Suppressor macrophage (primary cell): ENCODE measurements at places on chromosomes 1 and 21.

- DNase-seq, result peak; percentile 55
Measured at GRCh38 chr1:207996636-207997035, 85.7 kb upstream of the CD34 start.

DNA sequence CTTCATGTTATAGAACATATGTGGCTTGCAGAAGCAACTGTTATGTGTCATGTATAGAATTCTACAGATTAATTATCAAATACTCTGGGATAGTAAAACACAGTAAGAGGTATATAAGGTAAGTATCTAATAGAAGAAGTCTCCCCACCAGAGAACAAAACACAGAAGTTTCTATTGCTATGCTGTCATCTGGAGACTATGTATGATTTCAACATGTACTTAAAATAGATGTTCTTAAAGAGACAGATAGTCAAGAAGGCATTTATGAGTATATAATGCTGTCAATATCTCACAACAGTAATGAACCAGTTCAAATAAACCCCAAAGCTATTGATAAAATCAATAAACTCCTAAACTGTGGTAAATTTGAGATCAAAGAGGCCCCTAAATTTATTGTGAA lies 8.1 kb upstream of the ADCY10 start:
- peak; percentile 57 for DNase-seq

DNA sequence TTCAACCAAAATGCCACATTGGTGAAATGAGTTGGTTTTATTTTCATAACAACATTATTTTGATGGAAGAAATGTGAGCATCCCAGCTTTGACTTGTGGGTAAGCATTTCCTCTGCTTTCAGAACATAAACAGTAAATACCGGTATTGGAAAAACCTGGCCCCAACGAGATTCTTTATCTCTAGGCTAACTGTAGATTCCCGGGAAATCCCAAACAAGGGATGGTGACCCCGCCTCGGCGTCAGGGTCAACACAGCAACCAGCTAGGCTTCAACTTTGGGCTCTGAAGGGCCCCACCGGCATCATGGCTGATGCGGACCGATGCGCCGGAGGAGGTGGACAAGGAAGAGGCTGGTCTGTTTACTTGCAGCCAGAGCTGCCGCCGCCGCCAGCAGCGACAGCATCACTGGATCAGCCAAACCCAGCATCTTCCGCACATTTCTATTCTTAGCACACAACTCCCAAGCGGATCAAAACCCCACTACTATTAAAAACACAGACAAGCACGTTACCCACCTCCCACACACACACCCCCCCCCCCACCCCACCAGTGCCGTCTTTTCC lies 1.1 kb downstream of the AKT3 start:
- DNase-seq, result peak; percentile 44

GRCh38 chr1:20403423-20404145 lies 82.4 kb downstream of the CAMK2N1 start:
- no peak for DNase-seq

DNA sequence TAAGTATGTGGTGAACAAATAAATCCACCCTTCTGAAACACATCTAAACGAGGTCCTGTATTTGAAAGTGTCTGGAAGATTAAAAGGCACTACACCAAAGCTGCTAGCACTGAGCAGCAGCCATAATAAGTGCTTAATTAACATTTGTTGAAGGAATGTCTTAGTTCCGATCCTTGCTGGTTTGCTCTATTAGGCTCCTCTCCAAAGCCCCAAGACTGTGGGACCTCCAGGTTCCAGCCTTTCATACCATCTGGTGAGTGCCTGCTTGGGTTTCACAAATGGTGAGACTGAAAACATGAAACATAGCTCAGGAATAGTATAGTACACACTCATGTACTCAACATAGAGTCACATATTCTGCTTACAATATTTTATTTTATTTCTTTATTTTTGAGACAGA lies 640 bp upstream of the CYP2J2 start:
- DNase-seq, result no peak

DNA sequence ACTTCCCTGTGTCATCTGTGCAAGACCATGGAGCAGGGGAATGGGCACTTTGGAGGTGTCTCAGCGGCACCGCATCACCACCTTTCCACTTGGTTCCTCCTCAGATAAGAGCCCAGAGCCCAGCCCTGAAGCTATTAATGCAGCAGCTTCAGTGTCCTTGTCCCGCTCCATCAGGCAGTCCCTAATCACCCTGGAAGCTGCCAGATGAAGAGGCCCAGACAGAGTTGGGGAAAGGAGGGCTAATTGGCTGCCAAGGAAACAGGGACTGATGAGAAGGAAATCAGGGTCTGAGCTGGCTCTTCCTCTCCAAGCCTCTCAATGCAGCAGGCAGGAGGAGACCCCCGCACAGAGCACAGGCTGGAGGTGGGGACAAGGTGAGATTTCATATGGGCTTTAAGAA lies 83.1 kb upstream of the KLHDC7A start:
- no peak for DNase-seq

DNA sequence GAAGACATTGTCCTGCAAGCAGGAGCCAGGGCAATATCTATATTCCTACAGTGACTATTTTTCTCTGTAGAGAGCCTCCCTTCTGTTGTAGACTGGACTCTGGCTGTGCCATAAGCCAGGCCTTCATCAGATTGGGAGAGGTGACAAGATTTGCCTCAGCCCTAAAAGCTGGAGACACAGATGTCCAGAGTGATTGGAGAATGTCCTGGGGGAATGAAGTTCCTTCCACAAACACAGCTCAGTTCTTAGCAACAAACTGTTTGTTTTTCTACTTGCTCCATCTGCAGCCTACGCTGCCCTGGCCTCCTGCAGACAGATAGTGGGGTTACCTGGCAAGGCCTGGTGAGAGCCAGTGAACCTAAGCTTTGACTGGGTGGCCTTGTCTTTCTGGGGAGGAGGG lies 29.9 kb upstream of the SNX27 start:
- no peak for DNase-seq

DNA sequence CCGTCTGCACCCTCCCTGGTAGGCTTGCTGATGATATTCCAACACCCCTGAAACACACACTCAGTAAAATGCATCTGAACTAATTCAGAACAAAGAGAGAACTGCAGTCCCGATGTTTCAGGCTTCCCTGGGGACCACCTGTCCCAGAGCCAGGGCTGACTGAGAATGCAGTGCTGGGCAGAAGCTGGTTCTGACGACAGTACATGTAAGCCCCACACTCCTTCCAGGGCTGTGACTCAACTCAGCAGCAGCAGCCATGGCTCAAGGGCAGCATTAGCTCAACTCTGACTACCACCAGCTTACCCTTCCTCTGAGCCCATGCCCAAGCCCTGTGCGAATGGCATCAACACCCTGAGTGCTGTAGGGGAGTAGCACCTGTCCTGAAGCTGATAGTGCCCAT lies 56.4 kb upstream of the SIPA1L2 start:
- no peak for DNase-seq

- peak; percentile 61 for DNase-seq
Measured at GRCh38 chr1:6599141-6599975, 3.3 kb downstream of the KLHL21 start.

GRCh38 chr1:46466477-46467182 lies 23.0 kb upstream of the DMBX1 start:
- DNase-seq, result no peak

DNA sequence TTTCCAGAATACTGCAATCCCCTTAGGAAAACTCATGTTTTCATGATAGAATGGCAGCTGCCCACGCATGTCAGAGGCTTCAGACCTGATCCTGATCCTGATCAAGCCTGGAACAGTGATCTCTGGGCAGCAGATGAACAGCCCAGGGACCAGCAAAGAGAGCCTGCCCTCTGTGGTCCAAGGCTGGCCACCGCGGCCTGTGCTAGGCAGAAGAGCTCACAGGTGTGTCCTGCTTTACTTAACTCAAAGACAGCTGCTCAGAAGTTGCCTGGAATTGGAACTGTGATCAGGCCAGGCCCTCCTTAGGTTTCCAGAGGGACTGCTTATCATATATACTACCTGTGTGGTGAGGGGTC lies 21.2 kb upstream of the BCAR3 start:
- DNase-seq, result no peak

GRCh38 chr1:46516200-46516950 lies 26.7 kb downstream of the DMBX1 start:
- DNase-seq, result no peak

GRCh38 chr1:117541003-117541402 lies 64.8 kb upstream of the TENT5C start:
- peak; percentile 27 for DNase-seq

DNA sequence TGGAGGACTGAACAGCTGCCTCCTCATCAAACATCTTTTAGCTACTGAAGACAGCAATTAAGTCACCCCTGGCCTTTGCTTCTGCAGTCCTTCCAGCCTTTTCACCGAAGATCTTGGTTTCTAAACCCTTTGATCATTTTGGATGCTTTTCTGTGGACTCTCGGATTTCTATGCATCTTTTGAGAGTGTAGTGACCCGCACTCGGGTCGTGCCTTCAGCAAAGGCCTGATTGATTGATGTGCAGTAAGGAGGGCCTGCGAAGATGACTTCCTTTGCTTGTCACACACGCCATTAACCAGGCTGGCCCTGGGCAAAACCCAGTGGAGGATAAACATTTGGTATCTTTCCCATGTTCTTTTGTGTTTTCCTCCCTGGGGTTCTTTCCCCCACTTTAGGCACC lies 157.5 kb upstream of the CD34 start:
- no peak for DNase-seq
